ENCODE measurements at places on chromosomes 2 and 18. TPM values are rescaled to one million over a fixed set of nuclear protein-coding genes. Genes with fewer than 3 reads are reported as not detected.

The RSAD2 gene
- total RNA-seq = 0.02 TPM

DNA sequence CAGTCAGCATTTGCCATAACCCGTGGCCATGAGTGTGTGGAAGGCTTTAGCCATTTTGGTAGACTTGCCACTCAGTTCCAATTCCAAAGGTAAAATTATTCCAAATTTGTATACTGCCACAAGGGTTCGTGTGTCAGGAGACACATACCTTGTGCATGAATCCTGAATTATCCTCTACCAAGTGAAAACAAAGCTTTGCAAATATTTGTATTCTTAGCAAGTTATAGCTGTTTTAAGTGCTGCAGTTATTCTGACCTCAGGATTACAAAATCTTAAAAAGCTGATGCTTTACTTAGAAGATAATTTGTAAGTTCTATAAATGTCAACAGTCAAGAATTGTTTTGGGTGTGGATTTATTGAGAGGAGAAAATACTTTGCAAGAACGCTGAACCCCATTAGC, 100.6 kb downstream of the ANTXR1 start:
- no peak for DNase-seq

DNA sequence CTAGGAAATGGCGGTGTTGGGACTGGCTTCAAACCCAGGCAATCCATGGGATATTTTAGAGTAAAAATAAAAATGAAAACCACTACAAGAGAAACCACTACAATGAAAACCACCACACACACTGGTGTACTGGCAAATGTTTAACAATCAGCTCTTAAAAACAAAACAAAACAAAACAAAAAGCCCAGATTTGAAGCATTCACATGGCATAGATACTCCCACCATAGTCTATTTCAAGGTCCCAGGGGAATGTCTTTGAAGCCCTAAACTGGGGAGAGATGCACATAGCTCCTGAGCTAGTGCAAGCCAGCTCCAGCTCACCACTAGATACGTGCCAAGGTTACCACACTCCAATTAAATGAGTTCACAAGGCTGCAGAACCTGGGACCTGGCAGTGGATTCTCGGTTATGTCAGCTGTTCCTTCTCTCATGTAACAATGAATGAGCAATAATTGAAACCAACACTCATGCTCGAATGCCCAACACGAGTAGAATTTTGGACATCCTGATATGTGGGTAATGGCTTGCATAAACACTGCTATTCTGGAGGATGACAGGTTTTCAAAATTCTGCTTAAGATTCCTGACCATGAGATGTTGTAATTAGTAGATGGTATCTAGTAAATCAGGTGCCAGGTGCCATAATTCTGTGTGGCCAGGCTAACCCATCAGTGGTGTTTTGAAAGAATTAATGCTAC, 102.2 kb downstream of the OSBPL6 start:
- no peak for DNase-seq

- no peak for DNase-seq
Measured at GRCh38 chr2:97691166-97691565, 21.7 kb downstream of the C2orf92 start.

DNA sequence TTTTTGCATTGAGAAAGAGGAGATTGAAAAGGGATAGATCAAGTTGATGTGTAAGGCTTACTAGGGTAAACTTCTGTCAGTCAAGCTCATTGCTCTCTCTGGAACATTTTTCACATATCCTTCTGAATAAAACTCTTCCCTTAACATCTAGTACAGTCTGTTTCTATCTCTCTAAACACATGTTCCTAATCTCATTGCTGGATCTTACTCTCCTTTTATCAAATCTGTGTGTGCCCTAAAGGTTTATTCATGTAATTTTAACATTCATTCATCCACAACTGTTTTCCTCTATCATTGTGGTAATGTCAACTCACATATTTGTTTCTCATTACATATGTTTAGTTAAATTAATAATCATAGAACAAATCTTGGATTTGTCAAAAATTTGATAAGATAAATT, 277.9 kb upstream of the GULP1 start:
- no peak for DNase-seq

DNA sequence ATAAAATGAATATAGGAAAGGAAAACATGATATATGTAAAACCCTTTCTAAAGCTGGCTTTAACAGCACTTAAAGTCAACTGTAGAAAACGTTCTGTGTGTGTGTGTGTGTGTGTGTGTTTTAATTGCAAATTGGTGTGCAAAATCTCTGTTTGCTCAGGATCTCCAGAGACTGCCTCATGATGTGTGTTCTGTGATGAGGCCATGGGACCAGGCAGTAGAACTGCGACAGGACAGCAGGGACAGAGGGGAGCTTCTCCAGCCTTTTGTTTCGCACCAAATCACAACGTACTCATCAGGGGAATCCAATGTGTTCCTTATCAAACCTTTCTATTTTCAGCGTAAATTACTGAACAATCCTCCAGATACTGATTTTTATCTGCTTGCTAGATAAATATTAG, 66.7 kb downstream of the NXPH2 start:
- DNase-seq = no peak

The IRS1 gene
- total RNA-seq = 10.4 TPM

DNA sequence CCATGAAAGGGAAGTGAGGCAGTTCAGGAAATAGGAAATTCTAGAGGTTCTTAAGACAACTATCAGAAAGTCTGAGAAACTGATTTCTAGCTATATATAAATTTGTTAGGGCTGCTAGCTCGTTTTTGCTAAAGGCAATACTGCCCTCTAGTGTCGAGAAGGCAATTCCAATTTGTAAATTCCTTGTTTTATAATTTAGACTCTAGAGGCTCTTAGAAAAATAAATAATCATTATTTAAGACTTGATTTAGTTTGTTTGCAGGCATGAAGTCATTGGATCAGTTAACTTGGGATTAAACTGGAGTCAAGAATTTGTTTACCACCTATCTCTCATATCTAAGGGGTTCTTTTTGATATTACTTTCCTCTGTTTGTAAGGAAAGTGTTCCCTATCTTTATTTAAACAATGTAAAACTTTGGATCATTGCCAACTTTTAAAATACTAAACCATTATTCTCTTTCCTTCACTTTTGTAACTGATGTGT, 66.2 kb downstream of the ACVR2A start:
- peak; percentile 61 for DNase-seq

DNA sequence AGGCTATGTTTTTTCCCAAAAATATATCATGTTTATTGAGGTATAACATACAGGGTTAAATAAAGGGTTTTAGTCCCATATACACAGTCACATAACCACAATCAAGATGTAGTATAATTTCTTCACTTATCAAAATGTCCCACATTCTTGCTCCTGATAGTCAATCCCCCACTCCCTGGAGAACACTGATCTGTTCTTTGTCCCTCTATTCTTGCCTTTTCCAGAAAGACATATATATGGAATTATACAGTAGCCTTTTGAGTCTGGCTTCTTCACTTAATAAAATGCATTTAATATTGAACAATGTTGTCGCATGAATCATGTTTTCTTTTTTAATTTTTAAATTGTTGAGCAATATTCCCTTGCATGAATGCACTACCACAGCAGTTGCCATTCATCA, 1059.7 kb downstream of the TSN start:
- DNase-seq = no peak

The PSMA8 gene
- not detected for total RNA-seq

GRCh38 chr2:170362871-170363631, 185.1 kb downstream of the MYO3B start:
- DNase-seq = no peak

The NXPH2 gene
- 0.89 TPM for total RNA-seq

- DNase-seq = no peak
Measured at GRCh38 chr18:48983793-48984437, 33.1 kb upstream of the SMAD7 start.

GRCh38 chr2:52964916-52965530, 802.6 kb upstream of the CHAC2 start:
- DNase-seq = no peak

DNA sequence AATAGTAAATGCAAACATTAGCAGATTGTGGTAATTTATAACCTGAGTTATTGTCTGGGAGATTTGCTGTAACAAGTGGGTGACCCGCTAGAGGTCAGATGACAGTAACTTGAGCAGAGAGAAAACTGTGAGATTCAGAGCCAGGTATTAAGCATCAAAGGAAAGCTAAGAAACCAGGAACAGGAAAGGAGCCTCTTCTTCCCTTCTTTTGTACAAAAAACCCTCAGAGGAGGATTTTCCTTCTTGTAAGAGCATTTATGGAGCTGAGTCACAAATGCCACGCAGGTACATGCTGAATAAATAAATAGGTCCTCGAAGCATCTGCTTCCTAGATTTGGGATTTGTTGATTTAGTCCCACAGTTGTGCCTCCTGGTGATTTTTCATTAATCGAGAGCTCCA, 146.5 kb downstream of the SH3BP4 start:
- no peak for DNase-seq

The SLC4A5 gene
- total RNA-seq = 1.6 TPM

Measured in NCI-H460 (cell line).